ENCODE measurements at places on chromosomes 4 and X. TPM values are rescaled to one million over a fixed set of nuclear protein-coding genes. Genes with fewer than 3 reads are reported as not detected.

GRCh38 chr4:142563682-142564291, 282.3 kb downstream of the INPP4B start:
- no peaks in the 10 kb centered on the region for H3K36me3 ChIP-seq
- DNase-seq: no peak
- H3K27me3 ChIP-seq: no peaks in the 10 kb centered on the region
- peaks cover 18% of the 10 kb centered on the region for H3K4me1 ChIP-seq

GRCh38 chrX:149758068-149758714, 15.7 kb upstream of the HSFX1 start:
- no peaks in the 10 kb centered on the region for H3K4me1 ChIP-seq
- DNase-seq: no peak
- no peak overlapping the region for H3K4me3 ChIP-seq
- H3K27ac ChIP-seq: no peak overlapping the region

DNA sequence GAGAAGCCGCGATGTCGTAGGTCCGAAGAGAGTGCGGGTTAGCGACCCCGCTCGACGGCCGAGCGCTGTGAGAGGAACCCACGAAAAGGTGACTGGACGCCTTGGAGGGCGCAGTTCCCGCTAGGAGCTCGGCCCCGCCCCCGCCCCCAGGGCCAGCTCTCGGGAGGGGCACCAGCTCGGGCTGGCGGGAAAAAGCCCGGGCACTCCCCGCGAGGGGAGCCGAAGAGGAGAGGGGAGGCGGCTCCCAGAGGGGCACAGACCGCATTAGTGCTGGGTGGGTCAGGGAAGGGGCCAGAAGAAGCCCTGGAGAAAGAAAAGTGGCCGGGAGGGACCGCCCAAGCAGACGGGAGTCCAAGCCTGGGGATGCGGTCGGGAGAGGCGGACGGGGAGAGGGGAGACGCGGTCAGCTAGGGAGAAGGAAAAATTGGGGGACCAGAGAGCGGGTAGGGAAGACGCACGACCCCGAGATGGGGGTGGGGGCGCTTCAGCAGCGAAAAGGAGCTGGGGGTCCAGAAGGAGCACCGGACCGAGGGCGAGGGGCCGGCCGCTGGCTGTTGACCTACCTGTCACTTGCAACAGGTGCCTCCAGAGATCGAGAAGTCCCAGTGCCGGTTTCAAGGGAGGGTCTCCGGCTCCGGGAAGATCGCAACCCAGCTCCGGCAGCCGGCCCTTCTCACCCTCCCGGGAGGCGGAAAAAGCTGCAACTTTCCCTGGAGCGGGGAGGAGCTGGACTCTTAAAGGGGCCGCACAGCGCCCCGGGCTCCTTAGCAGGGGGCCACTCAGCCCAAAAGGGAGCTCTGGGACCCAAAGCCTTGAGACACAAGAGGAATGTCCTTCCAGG, at the start of gene SYTL4:
SYTL4 (minus strand) TSS at position 681 of the 841 bp plus-strand sequence. CDS start 30,084 bp downstream, outside the sequence.
- peak within 1 kb of the TSS; percentile 87 for H3K4me3 ChIP-seq
- peak within 1 kb of the TSS; percentile 19 for H3K27ac ChIP-seq
- no peaks in the 10 kb centered on the region for H3K27me3 ChIP-seq
- DNase-seq: no peak
- H3K4me1 ChIP-seq: peaks cover 15% of the 10 kb centered on the region

Gene SPANXB1
- total RNA-seq: not detected

Gene GAGE1
- total RNA-seq: not detected

Gene FGF2
- total RNA-seq: 29.2 TPM

Data from osteocyte (in vitro differentiated cells).